Activated T-helper 1 cell treated with anti-CD3 and anti-CD28 coated beads, Interleukin-2, amount 50 U/mL, for 16 hours (primary cell): ENCODE measurements at places on chromosomes 1 and 21.

- DNase-seq = no peak
Observed at GRCh38 chr1:15848143-15848928, 829 bp downstream of the SPEN start.

DNA sequence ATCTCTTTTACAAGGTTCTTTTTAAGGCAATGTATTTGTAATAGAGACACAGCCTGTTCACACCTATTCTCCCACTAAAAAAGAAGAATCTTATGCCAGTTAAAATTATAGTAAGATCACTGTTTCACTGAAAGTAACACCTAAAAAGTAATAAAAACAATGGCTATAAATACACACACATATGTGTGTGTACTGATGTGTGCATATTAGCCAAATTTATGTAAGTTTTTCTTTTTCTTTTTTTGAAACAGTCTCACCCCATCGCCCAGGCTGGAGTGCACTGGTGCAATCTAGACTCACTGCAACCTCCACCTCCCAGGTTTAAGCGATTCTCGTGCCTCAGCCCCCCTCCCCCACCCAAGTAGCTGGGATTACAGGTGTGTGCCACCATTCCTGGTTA is 56.8 kb upstream of the SLC30A10 start:
- no peak for DNase-seq

- no peak for DNase-seq
Observed at GRCh38 chr1:174976436-174977108, 23.2 kb upstream of the CACYBP start.

DNA sequence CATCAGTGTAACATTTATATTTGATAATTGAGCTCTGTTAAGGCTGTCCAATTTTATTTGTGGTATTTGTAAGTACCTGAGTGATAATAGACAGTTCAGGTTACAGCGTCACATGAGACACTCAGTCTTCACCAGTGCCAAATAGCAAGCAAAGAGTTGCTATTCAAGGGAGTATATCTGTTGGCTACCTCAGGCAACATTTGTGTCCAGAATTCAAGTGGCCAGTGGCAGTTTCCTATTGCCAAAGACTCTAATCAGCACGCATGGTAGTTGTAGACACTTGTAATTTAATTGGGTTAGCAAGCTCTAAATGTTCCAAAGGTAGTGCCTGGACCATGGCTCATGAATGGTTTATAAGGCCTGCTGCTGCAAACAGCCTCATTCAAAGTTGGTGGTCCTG is 1524.3 kb upstream of the B3GALT2 start:
- DNase-seq = no peak
